Breast epithelium (tissue), 4 donors: ENCODE measurements at places on chromosomes 5 and 9. TPM values are rescaled to one million over a fixed set of nuclear protein-coding genes. Genes with fewer than 3 reads are reported as not detected.
A peak's percentile ranks its signal among the peaks of the same experiment; 100 is the strongest.

The MAMDC4 gene
- total RNA-seq = 5.6 TPM

The IFNA13 gene
- total RNA-seq = not detected

The CKMT2 gene
- total RNA-seq = 5.3 TPM

The ADCY2 gene
- total RNA-seq = 30.1 TPM

- H3K27me3 ChIP-seq = no peaks in the 10 kb centered on the region
- peak overlapping the region; percentile 94 for H3K27ac ChIP-seq
- no peak for DNase-seq
- no peaks in the 10 kb centered on the region for H3K36me3 ChIP-seq
- no peak overlapping the region for H3K4me3 ChIP-seq
- peaks cover 58% of the 10 kb centered on the region for H3K4me1 ChIP-seq
These were observed 21.4 kb downstream of the EEIG1 start for GRCh38 chr9:127959398-127959797.

DNA sequence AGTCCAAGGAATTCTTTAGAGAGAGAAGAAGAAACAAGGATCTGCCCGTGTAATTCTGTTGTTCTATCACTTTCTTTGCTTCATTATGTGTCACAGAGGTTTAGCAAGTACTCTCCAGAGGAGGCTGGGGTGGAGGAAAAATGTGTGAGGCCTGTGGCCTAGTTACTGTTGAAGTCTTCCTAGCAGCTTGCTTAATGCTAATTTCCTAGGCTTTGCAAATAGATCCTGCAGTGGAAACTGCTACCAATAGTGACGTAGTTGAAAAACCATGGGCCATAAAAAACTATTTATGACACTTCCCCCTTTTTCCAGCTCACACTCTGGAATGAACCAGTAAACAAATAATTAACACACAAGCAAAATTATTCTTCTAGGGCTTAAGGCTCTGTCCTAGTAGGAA is 27.0 kb upstream of the C9orf72 start:
- no peaks in the 10 kb centered on the region for H3K4me1 ChIP-seq
- H3K27me3 ChIP-seq = no peaks in the 10 kb centered on the region
- DNase-seq = no peak
- no peak overlapping the region for H3K4me3 ChIP-seq
- H3K36me3 ChIP-seq = no peaks in the 10 kb centered on the region

DNA sequence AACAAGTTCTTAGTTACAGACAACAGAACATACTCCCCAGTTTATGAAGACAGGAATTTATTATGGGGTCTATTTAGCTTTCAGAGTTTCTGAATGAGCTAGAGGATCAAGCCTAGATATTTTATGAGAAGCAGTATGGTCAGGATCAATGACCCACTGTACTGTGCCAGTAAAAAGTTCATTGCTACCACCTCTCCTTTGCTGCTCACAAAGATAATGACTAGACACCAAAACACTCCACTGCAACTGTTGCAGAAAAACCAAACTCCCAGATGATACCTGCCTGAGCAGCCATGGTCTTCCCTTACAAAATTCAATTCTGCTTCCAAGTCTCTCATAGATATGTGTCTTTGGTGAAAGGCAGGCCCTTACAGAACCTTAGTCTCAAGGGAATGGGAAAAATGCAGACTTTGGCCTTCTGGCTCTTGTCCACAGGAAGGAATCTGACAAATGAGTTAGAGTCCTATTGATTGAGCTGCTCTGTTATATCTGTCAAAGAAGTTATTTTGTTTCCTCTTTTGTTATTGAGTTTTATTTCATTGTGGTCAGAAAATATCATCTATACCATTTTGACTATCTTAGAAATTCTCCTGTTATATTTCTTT is 74.7 kb upstream of the RASGRF2 start:
- DNase-seq = no peak
- no peak overlapping the region for H3K27ac ChIP-seq
- no peaks in the 10 kb centered on the region for H3K36me3 ChIP-seq
- no peaks in the 10 kb centered on the region for H3K27me3 ChIP-seq

GRCh38 chr5:81162501-81162900 is 70.6 kb upstream of the CKMT2 start:
- H3K27me3 ChIP-seq = no peaks in the 10 kb centered on the region
- no peaks in the 10 kb centered on the region for H3K4me1 ChIP-seq
- no peak overlapping the region for H3K4me3 ChIP-seq
- H3K27ac ChIP-seq = no peak overlapping the region

- H3K4me3 ChIP-seq = no peak overlapping the region
- no peaks in the 10 kb centered on the region for H3K36me3 ChIP-seq
- no peaks in the 10 kb centered on the region for H3K27me3 ChIP-seq
- H3K4me1 ChIP-seq = no peaks in the 10 kb centered on the region
- no peak for DNase-seq
These were observed 79.1 kb downstream of the UGCG start for GRCh38 chr9:111975709-111976108.

GRCh38 chr5:179969110-179969509 is 61.4 kb upstream of the TBC1D9B start:
- peaks cover 11% of the 10 kb centered on the region for H3K36me3 ChIP-seq
- H3K27me3 ChIP-seq = no peaks in the 10 kb centered on the region
- no peak for DNase-seq
- H3K4me1 ChIP-seq = no peaks in the 10 kb centered on the region
